ENCODE measurements at places on chromosomes 16 and 17.
A peak's percentile ranks its signal among the peaks of the same experiment; 100 is the strongest.

DNA sequence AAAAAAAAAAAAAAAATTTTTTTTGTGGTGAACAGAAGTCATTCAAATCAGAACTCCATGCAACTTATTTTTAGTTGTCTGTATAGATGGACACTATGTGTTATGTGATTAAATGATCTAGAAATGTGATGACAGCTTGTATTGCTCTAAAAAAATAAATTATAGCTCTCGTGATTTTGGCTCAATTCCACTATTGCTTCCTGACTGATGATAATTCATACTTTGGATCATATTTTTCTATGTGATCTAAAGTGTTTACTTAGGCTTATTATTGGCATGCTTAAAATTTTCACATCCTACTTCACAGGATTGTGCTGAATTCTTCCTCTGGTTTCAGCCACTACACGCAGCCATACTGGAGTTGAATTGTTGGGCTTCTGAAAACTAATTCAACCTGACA, 76.8 kb downstream of the RPGRIP1L start:
- no peak for DNase-seq

GRCh38 chr17:39364236-39365025, 37.0 kb downstream of the FBXL20 start:
- DNase-seq: no peak

DNA sequence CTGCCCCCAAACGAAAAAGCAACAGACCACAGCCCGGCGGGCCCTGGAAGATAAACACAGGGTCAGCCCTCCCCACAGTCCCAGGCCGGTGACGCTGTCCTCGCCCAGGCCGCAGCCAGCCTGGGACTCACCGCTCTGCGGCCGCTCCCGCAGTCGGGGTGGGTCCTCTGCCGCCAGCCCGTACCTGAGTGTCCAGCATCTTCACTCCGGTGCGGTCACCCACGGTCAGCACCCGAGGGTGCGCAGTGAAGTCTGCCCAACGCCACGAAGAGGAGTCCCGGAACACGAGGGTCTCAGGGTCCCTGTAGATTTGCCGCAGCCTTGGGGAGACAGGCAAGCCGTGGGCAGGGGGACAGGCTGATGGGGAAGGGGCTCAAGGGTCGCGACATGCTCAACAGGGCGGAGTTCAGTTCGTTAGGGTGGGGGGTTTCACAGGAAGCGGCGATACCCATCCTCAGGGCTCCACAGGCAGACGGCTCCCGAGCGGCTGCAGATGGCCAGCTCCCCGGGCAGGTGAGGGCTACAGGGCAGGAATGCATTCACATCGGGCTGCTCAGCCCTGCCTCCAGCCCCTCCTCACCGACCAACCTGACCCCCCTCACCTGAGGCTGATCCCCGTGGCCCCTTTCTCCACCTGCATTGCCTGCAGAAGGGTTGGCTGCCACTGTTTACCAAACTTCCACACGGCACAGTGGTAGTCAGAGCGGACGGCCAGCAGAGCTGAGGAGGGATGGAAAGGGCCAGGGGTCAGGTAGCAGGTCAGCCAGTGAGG, 5.5 kb downstream of the TAF1C start:
- no peak for DNase-seq

DNA sequence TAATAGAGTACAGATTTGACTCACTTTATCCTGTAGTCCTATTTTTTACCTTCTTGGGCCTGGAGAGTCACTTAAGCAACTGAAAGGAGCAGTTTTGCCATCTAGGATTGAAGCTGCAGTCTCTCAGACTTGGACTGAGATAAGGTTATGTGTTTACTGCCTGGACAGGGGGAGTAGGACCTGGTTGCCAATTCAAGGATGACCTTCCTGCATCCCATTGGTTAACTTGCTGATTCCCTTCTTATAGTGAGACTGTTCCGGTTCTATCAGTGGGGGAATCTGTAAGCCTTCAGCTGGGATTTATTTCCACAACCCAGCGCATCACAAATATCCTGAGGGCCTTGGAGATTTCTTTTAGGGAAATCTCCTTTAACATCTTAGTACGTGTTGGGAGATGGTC, 2.9 kb downstream of the UBN1 start:
- no peak for DNase-seq

DNA sequence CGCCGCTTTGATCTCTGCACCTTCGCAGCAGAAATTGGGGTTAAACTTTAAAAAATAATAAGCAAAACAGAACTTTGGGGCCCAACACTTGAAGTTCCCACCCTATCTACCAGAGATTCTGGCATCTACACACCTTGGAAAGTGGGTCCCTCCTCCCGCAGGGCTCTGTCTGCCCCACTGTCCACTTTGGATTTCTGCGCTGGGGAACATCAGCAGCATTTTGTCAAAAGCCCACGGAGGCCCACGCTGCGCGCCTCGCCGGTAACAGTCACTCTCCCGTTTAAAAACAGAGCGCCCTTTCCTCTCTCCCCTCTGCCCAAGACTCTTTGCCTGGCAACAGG, 725 bp upstream of the WNT9B start:
- DNase-seq: no peak

DNA sequence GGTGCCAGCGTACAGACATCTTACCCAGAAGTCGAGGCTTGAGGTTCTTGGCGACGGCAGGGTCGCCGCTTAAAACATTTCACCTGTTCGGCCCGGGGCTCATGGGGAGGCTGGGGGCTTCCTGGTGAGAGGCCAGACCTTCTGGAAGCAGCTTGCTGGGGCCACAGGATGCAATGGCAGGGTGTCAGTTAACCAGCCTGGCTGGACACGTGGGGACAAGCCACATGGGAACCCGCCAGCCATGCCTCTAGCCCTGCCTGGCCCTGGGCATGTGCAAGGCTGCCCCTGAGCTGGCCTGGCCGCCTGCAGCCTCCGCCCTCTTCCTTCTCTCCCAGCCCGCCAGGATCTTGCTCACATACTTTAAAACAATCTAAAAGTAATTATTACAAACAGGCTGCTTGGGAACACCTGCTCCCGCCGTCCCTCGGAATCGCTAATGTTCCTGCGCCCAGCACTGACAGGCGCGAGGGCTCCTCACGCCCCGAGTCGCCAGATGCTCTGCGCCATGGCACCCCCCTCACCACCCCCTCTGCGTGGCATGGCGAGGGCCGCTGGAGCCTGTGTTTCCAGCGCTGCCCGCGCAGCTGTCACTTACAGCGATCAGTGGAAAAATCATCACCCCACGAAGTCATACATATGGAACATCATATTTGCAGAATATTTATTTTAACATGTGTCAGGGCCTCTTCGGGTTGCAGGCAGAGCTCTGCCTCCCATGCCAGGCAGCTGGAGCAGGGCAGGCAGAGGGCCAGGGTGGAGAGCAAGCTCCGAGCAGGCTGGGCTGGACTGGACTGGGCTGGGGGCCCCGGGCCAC, 188.7 kb upstream of the GSE1 start:
- peak; percentile 49 for DNase-seq

- DNase-seq: peak; percentile 77
Observed at GRCh38 chr17:38667099-38667786, 7.5 kb downstream of the EPOP start.

GRCh38 chr17:17844079-17844478, 7.3 kb upstream of the SREBF1 start:
- no peak for DNase-seq

GRCh38 chr16:31344712-31345111, 10.3 kb upstream of the ITGAX start:
- no peak for DNase-seq

DNA sequence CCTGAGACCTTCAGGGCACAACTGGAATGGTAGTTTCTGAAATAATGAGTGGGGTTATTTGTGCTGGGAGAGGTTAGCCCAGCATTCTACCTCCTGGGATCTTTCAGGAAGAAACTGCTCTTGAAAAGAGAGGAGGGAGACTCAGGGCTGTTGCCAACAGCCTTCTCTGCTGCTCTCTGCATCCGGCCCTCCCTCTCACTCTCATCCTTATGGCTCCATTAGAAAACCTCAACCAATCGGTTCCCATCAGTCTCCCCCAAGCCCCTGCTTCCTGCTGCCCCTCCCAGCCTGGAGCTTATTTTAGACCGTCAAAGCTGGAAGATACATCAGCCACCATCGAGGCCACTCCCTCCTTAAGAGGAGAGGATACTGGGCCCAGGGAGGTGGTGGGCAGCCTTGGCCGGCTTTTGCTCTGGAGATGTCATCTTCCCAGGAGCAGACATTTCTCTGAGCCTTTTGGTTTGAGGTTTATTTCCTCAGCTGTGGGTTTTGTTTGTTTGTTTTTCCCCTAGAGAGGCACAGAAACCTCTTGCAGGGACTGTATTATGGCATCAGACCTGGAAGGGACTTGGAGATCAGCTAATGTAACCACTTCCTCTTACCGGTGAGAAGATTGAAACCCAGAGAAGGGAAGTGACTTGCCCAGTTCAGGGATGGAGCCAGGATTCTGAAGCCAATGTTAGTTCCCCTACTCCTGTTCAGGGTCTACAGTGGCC, 2.7 kb downstream of the MPRIP start:
- peak; percentile 61 for DNase-seq

DNA sequence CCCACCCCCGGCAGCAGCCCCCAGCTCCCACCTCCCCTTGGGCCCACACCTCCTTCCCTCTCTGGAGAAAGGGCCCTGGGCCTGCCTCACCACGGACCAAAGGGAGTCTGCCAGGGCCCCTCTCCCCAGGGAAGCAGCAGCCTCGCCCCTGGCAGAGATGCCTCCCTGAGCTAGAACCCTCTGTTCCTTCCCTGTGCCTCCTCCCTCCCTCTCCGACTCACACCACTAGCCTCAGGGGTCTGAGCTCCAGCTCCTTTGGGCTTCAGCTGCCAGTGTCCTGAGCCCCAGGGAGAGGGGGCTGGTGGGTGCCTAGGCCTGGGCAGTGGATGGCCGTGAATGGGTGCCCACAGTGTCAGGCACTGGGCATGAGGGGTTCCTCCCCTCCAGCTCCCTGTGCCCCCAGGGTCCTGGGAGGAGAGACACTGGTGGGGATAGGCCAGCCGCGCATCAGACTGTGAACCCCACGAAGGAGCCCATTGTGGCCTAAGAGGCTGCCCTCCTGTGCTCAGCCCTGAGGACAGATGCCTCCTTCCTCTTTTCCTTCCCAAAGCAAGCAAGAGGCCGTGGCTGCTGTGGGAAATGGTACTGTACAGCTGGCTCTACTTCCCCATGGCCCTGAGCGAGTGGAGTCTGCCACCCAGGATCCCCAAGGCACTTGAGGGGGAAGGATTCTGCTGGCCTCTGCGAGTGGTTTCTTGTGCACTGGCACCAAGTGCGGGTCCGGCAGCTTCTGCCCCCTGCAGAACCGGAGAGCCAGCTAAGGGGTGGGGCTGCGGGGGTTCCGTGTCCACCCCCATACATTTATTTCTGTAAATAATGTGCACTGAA, 20.7 kb downstream of the MMP15 start:
- DNase-seq: no peak

GRCh38 chr17:40105861-40106759, 5.7 kb upstream of the NR1D1 start:
- DNase-seq: no peak

- no peak for DNase-seq
Observed at GRCh38 chr17:55426851-55427586, 5.4 kb upstream of the MMD start.

Measured in sciatic nerve (tissue), 2 donors.